ENCODE measurements at places on chromosomes 12 and 14. TPM values are rescaled to one million over a fixed set of nuclear protein-coding genes. Genes with fewer than 3 reads are reported as not detected.

DNA sequence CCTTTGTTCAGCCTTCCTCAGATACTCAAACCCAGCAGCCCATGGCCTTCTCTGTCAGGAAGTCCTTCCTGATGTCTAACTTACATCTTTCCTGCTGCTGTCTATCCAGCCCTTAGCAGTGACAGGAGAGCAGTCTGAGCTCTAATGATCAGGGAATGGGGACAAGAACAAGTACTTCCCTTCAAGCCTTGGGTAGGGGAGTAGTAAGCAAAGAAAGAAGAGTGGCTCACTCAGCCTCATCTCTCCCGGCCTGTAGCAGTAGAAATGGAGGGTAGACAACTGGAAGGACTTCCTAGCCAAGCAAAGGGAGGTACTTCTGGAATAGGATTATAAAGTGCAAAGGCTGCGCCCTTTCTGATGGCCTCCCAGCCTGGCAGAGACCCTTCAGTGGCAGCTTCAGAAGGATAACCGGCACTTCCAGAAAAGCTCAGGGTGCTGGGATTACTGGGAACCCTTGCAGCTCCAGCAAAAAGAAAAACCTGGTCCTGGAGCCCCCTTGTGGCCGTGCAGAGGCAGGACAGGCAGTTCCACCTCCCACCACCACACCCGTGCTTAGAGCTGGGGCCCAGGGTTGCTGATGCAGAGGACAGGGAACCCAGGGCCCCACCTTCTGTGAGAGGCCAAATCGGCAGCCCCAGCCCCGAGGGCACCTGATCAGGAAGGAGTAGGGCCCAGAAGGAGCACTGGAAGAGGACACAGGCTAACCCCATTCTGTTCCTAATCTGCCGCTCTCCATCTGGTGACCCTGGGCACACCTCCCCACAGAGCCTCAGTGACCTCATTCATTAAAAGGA lies 12.4 kb upstream of the SMUG1 start:
- DNase-seq, result peak; percentile 69

DNA sequence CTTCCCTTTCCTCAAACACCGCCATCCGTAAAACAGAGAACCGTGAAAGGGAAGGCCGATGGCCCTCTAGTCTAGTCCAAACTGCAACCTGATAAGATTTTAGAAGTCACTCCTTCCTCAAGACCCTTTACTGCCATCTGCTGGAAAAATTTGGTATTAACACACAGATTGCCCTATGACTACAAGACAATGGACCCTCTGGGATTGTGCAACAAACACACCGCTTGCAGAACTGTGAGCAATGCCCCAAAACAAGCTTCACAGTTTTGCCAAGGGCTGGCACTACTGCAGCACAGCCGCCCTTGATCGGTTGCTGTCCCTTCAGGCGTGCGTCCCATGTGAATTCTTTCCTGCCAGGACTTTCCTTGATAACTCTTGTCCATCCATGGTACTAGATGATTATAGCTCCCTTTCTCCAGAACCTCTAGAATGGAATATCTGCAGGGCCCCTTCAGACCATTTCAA lies 23.1 kb downstream of the LLPH start:
- peak; percentile 89 for DNase-seq

The ZC2HC1C gene
- 1.8 TPM for total RNA-seq

The SELPLG gene
- total RNA-seq, result 1.7 TPM

GRCh38 chr12:91603060-91603459 lies 420.4 kb upstream of the DCN start:
- DNase-seq, result no peak

DNA sequence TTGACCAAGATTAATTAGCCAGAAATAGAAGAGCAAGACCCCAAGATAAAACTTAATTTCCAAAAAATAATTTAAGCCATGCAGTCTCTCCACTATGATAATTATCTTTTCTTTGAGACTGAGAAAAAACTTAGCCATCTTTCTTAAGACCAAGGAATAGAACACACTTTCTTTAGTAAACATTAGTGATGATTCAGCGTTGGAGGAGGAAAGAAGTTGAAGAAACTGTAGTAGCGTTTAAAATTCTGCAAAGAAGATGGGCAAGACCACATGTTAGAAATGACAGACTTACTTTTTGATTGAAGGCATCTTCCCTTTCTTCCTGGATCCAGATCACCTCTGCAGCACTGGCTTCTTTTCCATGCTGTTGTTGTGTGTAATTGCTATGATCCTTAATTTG lies 124.8 kb upstream of the RASSF8 start:
- no peak for DNase-seq

- DNase-seq, result no peak
Measured at GRCh38 chr14:78131616-78132015, 38.6 kb upstream of the NRXN3 start.

The TAS2R9 gene
- not detected for total RNA-seq

The PRKD1 gene
- 4.3 TPM for total RNA-seq

DNA sequence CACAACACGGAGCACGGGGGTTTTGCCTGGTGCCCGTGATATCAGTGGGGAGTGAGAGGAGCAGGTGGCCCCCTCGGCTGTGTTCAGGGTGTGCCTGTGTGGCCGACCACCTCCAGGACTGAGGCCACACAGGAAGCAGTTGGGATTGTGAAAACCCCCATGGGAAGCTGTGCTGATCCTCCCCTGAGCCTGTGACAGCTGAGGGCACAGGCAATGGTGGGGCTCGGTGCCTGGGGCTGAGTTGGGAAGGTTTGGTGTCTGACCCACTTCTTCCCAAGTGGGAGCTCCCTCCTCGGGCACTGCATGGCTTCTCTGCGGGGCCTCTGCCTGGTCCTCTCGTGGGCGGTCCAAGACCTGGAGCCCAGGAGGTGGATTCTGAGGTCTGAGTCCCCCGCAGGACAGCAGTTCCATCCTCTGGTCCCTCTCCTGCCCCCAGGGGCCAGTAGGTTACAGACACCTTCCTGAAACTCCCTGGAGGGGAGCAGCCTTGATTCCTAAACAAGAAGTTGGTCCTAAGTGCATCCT lies 17.9 kb downstream of the PACS2 start:
- DNase-seq, result no peak

The CMTM5 gene
- total RNA-seq, result 0.60 TPM

GRCh38 chr14:95465358-95465757 lies 51.1 kb downstream of the SYNE3 start:
- no peak for DNase-seq

The SNRNP35 gene
- total RNA-seq, result 16.5 TPM

The SMIM41 gene
- total RNA-seq, result not detected

DNA sequence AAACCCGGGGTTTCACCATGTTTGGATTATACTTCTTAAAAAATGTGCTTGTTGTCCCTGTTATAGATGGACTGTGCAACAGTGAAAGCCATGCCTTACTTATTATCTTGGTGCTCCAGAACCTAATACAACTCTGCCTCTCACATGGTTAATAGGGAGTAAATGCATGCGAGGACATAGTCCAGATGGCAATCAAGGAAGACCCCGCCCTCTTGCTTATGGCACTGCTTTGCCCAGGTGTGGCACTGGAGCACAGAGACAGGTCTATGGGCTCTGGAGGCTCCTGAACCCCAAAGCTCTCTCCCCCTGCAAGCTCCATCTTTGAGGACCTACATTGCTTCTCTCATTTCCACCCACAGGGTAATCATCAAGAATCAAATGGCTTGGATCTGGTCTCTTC lies 162.1 kb upstream of the NTF3 start:
- DNase-seq, result no peak

The KRT73 gene
- not detected for total RNA-seq

DNA sequence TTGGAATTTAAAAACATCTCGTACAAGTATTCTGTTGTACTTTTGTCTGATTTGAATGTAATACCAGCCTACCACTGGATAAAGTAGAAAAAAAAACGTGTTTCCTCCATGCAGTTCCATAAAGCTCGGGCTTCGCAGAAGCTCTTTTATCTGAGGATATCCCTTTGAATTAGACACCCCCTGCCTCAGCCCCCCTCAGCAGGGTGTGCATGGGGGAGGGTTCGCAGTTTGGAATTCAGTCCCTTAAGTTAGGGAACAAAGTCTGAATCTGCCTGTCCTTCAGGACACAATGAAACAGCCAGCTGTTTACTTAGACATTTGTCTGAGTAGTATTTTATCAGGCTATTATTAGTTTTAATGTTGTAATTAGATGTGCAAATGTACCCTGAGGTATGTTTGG lies 234.0 kb upstream of the CAND1 start:
- no peak for DNase-seq

DNA sequence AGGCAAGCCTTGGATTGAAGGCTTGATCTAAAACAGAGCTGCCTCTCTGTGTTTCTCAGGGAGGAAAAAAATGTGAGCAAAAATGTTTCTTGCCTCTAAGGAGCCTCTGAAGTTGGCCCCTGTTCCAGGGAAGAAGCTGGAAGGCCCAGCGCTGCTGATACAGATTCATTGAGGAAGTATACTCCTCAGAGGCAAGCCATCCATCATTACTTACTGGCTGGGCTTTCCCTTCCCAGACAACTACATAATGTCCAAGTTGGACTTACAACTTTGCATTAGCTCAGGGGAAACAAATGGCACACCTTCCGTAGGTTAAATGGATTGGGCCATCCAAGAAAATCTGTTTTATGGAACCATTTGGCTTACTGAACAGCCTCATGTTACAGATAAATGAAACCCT lies 263.7 kb upstream of the SEL1L start:
- no peak for DNase-seq

DNA sequence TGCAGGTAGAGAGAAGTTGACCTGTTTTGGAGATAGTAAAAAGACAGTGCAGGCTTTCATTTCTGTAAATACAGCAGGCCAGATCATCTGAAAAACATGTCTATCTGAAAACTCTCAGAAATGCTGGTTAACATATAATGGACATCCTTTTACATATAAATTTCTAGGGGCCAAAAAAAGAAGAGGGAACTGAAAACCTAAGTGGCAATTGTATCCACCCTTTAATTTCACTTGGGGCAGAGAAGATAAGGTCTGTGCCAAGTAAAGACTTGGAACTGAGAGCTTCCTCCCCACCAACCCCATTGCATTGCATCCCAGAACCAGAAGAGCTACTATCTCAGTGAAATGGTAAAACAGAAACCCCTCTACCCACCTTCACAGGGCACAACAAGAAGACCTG lies 141.0 kb downstream of the SRGAP1 start:
- no peak for DNase-seq

DNA sequence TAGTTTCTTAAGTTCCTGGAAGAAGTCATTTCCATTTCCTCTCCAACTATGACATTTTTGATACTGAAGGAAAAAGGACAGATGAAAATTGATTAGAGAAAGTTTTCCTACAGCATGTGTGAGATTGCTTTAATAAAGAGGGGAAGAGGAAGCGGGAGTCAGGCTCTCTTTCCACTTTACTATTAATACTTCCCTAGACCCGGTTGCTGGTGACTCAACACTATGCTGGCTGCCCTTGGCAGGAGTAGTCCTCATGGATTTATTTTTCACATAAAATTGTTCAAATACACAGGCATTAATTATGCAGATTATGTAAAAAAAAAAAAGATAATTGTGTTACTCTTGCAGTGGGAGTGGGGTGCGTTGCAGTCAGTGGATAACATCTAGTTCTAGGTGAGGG lies 293.4 kb downstream of the EGLN3 start:
- DNase-seq, result no peak

The KRT3 gene
- total RNA-seq, result not detected

DNA sequence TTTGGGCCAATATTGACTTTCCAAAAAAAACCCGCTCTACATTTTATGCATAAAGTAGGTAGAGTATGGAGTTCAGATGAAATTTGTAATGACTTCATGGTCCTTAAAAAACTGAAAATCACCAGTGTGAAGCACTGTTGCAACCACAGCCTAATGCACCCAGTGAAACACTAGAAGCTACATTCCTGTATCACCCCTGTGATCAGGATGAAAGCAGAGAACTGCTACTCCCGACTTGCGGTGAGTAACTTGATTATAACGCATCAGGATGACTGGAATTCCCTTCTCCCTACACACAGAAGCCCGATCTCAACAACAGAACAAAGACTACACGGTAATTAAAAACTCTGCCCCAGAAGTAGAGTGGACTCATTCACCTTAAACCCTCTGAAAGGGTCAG lies 33.8 kb downstream of the SPTB start:
- peak; percentile 31 for DNase-seq

The CERS5 gene
- 10.9 TPM for total RNA-seq

GRCh38 chr14:37274652-37275051 lies 76.9 kb downstream of the MIPOL1 start:
- DNase-seq, result no peak

DNA sequence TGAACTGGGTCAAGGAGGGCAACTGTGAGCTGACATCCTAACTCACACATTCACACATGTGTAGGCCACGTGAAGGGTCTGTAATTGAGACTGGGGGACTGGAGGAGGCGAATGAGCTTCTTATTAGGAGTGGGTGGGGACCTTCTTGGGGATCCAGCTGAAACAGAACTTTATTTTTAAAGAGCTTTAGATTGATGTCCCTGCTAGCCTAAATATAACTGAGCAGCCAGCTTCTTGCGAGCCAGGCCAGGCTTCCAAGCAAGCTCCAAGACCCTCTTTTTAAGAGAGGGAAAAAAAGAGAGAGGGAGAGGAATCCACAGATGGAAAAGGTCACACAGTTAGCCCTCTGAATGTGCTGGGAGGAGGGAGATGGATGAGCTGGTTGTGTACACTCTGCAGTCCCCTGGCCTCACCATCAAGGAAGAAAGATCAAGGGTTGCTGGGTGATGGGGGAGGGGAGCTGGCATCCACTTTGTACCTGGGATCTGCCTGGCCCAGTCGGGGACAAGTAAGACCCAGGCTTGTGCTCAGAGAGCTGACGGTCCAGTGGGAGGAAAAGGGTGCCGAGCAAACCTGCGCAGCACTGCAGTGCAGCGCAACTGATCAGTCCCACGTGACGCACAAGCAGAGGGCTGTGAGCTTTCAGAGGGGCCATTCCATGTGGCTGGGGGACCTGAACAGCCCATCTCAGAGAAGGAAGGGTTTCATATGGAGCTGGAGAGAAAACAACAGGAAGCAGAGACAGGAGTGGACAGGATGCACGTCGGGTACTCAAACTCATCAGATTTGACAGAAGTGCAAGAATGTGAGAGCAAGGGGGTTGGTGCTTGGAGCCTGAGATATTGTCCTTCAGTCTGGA lies 154.5 kb downstream of the ZFP36L1 start:
- no peak for DNase-seq

Measured in RPMI7951 (cell line).